ENCODE measurements at places on chromosomes 2 and 18. TPM values are rescaled to one million over a fixed set of nuclear protein-coding genes. Genes with fewer than 3 reads are reported as not detected.

DNA sequence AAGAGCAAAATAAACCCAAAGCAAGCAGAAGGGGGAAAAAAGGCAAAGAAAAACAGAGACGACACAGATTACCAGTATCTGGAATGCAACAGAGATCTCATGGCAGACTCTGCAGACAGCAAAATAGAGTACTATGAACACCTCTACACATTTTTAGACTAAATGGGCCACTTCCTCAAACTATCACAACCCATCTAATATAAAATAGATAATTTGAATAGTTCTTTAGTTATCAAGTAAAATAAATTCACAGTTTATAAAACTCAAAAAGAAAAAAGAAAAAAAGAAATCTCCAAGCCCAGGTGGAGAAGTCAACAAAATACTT, 16.6 kb downstream of the SESTD1 start:
- DNase-seq = no peak

DNA sequence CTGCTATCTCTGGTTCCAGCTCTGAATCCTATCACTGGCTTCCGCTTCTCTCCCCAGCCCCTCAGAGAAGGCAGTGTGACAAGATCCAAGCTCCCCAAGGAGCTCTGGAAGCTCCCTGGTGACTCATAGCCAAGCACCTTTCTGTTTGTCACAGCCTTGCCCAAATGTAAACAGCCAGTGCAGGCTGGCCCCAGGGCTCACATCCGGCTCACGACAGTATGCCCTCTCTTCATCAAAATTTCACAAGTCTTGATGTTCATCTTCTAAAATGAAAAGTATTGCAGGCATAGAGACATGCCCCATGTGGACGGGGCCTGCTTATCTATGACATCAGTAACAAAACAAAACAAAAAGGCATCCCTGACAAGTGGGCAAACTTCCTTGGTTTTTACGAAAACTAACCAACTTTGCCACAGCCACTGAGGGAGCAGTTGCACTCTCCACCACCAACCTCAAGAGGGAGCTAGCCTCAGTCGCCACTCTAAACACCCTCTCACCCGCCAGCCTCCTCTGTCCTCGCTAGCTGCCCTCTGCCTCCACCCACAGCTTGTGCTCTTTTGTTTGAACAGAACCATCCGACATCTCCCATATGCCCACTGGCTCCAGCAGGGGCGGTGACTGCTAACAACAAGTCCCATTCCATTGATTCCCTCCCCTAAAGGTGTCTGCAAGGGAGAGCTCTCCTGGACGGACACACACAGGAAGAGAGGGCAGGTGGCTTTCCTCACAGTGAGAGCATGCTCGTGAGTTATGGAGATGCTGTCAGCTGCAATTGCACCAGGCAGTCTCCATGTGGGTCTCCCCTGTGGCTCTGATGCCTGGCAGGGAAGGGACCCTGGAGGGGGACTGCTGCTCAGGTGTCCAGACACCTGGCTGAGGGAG, 71.0 kb upstream of the DAPL1 start:
- DNase-seq = no peak

GULP1 gene
- 6.7 TPM for total RNA-seq

KCNS3 gene
- 9.9 TPM for total RNA-seq

DNA sequence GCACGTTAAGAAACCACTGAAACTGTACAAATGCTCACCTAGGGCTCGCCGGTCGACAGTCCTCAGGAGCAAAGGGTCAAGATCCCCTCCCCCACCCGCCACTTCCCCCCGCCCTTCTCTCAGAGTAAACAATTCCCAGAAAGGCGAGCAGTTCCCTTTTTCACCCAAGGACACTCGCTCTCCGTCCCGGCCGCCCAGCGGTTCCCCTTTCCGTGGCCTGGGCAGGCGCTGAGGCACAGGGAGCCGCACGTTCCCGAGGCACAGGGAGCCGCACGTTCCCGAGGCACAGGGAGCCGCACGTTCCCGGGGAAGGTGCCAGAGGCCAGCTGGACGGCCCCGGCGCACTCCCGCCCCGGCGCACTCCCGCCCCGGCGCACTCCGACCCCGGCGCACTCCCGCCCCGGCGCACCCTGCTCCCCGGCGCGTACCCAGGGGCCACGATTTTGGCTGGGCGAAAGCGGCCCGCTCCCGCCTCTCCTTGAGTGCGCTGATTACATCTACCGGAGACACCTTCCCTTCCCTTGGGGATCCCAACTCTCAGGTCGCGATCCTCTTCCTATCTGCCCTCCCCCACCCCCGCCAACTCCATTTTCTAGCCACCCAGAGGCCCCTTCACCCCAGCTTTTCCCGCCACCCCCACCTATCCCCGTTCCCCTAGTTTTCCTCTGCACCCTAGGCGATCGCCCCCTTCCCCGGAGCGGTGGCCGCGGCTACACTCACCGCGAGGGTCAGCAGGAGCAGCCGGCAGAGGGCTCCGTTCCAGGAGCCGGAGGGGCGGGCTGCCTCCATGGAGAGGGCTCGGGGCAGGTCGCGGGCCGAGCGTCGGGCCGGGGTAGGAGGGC, 817 bp downstream of the DSC2 start:
- peak; percentile 91 for DNase-seq

OSR1 gene
- 4.6 TPM for total RNA-seq

DNA sequence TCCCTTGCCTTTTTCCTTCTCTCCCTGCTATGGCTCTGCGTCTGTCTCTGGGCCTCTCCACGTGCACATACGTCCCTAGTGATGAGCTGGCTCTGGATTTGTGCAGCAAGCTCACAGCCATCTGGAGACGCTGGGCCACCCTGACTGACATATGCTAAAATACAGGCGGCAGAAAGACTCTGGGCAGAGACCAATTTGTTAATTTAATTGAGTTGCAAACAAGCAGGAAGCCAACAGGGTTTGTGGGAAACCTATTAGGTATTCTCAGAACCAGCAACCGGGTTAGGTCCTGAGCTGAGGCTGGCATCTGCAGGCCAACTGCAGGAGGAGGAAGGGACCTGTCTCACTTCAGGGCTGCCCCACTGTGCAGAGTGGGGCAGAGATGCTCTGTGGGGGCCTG, 53.5 kb upstream of the SMAD2 start:
- DNase-seq = no peak

SERPINB10 gene
- not detected for total RNA-seq

DNA sequence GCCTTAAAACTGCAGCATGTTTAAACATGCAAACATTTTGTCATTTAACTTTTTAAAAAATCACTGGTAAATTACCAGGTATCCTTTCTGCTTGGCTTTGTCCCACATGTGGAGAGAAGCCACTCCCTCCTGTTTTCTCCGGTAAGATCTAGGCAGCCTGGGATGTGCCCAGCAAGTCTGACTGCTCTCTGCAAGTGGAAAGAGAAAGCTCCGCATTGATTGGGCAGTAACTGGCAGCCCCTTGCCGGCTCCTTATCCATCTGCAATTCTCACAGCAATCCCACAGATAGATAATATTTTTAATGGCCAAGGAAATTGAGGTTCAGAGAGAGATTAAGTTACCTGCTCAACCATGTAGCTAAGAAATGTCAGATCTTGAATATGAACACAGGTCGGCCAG, 136.1 kb downstream of the TMEM200C start:
- DNase-seq = no peak

DNA sequence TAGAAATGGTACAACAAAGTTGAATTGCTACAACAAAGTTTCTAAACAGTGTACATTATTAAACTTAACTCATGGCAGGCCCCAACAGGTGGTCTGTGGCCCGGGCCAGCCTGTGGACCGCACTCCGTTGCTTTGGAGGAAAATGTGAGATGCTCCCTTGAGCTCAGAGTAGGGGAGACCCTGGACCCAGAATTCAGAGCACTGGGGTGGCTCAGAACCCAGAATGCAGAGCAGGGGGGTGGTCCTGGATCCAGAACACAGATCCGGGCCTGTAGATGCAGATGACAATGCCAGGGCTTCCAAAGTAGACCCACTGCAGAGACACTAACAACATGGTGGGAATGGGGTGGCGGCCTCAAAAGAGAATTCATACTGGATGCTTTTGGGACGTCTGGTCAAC, 311.0 kb downstream of the NDUFA10 start:
- DNase-seq = no peak

GRCh38 chr18:10284540-10285282, 169.7 kb upstream of the APCDD1 start:
- no peak for DNase-seq

GRCh38 chr2:45974056-45974455, 322.6 kb downstream of the PRKCE start:
- DNase-seq = no peak

- no peak for DNase-seq
Measured at GRCh38 chr2:36951574-36951973, 14.8 kb downstream of the STRN start.

DNA sequence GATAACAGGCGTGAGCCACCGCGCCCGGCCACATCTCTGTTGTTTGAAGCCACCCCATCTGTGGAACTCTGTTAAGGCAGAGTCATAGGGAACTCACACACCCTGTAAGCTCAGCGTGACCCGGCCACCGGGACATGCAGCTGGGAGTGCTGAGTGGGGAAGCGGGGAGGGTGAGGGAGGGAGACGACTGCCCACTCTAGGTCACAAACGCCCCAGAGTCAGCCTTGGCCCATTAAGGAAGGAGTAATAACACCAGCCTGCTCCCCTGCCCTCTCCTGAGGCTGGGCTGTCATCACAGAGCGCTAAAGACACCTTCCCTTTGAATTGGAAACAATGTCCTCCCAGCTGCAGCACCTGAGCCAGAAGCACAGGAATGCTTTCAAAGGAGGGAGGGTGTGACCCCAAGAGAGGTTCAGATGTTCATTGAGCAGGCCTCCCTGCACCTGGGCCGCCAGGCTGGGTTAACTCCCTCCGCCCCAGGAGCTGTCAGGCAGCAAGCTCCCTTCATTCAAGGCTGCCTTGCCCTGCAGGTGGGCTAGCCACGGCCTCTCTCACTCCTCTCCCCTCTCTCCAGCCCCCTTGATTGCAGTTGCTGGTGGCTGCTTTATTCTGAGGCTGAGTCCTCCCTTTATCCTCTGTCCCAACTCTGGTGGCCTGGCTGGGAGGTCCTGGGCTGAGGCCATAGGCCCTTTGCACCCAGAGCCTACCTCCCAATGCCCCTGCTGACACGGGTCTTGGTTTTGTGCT, 77.2 kb upstream of the HPCAL1 start:
- DNase-seq = no peak

CHRND gene
- not detected for total RNA-seq

CNDP1 gene
- total RNA-seq = not detected

IL37 gene
- not detected for total RNA-seq

DNA sequence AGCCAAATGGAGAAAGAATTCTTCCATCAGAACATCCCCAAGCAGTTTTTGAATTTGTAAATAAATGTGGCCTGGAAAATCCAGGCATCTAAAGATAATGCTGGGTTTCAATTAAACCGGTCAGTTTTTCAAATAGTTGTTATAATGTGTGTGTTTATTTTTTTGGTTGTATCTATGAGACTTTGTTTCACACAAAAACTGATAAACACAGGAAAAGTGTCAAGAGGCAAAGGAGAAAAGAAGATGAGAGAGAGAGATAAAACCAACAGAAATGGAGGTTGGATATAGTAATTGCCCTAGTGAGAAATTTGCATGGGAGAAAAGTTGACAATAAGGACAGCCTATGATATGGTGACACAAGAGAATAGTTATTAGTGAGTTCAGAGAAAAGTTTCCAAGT, 68.3 kb downstream of the KIAA1328 start:
- no peak for DNase-seq

ACADL gene
- total RNA-seq = 0.65 TPM

DNA sequence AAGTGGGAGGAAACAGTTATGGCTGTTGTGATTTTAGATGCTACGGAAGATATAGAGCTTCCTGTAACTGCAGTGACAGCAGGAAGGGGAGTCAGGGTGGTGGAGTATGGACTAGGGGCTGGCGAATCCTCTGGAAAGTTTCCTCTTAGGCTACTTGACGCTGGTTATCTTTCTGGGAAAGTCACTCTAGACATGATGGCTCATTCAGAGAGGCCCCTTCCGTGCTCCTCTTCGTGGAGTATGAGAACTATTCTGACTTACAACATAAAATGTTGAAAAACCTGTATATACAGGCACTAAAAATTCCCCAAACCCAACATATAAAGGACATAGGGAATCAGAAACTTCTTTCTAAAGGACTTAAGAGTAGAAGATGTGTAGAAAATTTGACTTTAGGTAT, 78.8 kb downstream of the C18orf54 start:
- DNase-seq = no peak

LMAN1 gene
- 52.0 TPM for total RNA-seq

SKA1 gene
- total RNA-seq = 0.42 TPM

SOCS6 gene
- 20.6 TPM for total RNA-seq

DNA sequence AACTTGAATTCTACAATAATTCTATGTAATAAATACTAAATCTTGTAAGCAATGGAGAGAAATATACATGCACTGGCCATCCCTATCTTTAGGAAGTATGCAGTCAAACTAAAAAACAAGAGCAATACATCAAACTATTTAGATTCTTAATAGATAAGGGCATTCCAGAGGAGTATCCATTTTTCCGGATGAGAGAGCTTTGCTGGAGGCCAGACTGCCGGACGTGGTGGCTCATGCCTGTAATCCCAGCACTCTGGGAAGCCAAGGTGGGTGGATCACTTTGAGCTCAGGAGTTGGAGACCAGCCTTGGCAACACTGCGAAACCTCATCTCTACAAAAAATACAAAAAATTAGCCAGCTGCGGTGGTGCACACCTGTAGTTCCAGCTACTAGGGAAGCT, 60.8 kb downstream of the KIF5C start:
- no peak for DNase-seq

DNA sequence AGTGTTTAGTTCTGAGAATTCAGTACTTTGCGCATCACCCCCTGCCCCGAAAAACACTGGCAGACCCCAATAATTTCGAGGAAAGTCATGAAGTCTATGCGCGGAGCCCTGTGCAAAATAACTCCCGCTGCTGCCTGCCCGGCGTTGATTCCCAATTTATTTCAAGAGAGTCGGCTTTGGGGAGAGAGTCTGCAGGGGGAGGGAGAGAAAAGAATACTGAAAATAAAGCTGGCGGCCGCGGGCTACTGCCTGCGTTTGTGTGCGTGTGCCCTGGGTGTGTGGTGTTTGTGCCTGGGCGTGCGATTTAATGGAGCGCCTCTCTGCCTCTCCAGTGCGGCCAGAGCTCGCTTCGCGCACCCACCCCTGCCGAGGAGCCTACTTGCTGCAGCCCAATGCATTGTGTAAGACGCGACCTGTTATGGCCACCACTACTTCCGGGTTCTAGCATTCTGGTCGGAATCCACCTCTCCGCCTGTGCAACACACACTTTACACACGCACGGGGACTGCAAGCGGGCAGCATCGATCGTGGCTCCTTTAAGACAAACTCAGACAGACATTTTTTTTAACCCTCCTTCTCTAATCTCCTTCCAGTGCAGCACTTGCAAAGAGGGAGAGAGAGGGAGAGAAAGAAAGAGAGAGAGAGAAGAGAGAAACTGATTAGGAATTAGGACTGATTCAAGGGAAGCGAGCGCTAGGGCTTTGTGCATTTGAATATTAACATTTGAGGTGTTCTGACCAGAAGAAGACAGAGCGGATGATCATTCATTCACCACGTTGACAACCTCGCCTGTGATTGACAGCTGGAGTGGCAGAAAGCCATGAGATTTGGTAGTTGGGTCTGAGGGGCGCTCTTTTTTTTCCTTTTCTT, at the start of gene MEIS1:
Gene MEIS1, plus strand, starts transcription at position 447 of the 870 bp plus-strand sequence. CDS start 732 bp downstream, outside the sequence.
- peak; percentile 91 for DNase-seq

LRRC30 gene
- not detected for total RNA-seq

- no peak for DNase-seq
Measured at GRCh38 chr2:120653046-120653445, 82.6 kb upstream of the GLI2 start.

CMPK2 gene
- 33.2 TPM for total RNA-seq

- peak; percentile 30 for DNase-seq
Measured at GRCh38 chr18:51668101-51668500, 470.6 kb upstream of the MEX3C start.

TMEM178A gene
- 1.3 TPM for total RNA-seq

- DNase-seq = no peak
Measured at GRCh38 chr2:24842081-24843050, 49.1 kb downstream of the CENPO start.

RNF181 gene
- total RNA-seq = 89.7 TPM

CCDC68 gene
- 2.0 TPM for total RNA-seq

Measured in heart left ventricle (tissue), 16 donors.